ENCODE measurements at places on chromosomes 4 and X.

- no peak for DNase-seq
Observed at GRCh38 chr4:66091786-66092185, 421.5 kb upstream of the EPHA5 start.

DNA sequence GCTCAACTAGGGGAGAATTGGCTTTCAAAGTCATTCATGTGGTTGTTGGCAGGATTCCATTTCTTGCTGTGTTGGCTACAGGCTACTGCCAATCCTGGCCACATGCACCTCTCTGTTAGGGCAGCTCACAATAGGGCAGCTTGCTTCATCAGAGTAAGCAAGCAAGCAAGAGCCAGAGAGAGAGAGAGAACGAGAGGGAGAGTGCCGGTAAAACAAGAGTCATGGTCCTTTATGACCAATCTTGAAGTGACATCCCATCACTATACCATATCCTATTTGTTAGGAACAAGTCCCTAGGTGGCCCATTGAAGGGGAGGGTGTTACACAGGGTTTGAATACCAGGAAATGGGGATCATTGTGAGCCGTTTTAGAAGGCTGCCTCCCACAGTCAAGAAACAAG is 33.0 kb upstream of the TLR2 start:
- no peak for DNase-seq

- no peak for DNase-seq
Observed at GRCh38 chr4:123545667-123546572, 149.3 kb downstream of the SPRY1 start.

DNA sequence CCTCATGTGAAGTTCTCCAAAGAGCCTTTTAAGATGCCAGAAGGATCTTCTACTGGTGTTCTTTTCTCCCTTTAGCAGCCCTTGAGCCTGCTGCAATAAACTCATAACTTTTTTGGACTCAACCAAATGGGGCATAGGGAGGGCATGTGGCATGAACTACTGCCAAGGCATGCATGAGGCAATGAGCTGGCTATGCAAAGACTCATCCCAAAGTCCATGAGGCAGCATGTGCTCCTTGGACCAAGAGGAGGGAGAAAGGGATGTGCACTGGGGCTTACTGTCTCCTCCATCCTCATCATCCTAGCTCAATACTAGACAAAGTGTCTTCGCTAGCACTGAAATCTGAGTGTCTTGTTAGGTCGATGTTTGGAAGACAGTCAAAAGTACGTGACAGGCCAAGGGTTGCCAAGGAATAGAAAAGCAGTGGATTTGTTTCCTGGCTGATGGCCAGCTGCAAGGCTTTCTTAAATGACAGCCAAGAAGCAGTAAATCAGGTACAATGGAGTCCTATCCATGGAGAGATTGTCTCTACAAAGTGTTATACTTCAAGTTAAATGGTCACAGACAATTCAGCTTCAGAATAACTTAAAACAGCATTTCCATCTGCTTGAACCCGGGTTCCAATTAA is 44.5 kb upstream of the ATXN3L start:
- DNase-seq, result no peak

GRCh38 chr4:41652971-41653370 is 95.6 kb downstream of the PHOX2B start:
- DNase-seq, result no peak

DNA sequence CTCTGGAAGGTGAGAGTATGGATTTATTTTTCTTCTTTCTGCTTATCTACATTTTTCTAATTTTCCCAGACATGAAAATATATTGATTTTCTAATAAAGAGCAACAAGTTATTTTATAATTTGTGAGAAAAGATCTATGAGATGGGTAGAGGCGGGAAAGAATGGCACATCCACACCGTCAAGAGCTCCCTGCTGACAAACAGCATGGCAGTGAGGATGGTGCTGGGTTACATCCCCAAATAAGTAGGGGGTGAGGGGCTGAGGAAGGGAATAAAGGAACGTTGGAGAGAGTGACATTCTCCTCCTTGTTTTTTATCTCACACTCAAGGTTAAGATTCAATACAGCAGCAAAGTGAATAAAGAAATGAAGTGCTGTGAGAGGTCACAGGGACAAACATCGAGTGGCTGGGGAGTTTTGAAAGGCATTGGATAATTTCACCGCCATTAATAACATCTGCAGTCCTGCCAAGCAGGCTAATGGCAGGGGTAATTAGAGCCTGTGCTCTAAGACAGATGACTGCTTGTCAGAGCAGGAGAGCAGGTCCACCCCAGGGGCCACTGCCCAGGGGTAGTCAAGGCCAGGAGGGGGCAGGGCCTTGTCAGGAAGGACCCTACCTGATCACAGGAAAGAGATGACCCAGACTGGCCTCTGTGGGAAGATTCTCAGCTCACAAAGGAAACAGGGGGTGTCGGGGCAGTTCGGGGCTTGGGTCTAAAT is 323.8 kb downstream of the FBXW7 start:
- no peak for DNase-seq

DNA sequence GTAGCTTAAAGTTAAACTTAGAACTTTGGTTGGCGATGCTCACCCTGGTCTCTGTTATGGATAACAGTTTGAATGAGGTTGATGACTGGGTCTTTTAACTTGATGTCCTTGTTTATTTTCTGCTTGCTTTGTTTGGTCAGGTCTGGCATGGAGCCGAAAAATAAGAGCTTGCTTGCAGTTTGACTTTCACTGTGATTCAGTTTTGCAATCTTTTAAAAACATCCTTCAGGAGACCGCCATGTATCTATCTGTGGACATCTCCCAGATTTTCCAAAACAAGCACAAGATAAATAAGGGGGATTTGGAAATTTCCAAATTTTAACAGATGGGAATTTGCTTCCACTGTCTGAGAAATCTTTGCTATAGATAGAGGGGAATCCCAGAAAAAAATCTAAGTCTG is 246.7 kb downstream of the PALLD start:
- DNase-seq, result no peak

GRCh38 chr4:54723220-54723619 is 65.5 kb downstream of the KIT start:
- no peak for DNase-seq

DNA sequence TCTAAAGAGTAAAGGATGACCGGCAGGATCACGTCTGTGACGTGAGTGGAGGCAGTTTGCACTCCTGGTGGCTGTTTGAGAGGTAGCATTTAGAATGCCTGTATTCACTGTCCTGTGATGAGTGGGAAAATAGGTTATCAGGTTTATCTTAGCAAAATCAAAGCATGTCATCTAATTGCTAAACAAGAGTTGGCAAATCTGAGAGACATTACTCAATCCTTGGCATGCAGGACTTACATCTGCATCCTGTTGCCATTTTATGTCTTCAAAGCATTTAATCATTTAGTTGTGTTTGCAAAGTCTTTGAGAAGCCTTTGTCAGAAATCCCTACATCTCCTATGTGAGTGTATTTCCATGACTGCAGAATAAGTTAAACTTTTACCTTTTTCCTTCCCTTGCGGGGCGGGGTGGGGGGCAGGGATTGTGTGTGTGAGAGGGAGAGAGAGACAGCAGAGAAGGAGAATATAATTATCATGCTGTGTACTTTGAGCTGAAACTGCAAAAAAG is 41.4 kb upstream of the MSANTD1 start:
- DNase-seq, result no peak

DNA sequence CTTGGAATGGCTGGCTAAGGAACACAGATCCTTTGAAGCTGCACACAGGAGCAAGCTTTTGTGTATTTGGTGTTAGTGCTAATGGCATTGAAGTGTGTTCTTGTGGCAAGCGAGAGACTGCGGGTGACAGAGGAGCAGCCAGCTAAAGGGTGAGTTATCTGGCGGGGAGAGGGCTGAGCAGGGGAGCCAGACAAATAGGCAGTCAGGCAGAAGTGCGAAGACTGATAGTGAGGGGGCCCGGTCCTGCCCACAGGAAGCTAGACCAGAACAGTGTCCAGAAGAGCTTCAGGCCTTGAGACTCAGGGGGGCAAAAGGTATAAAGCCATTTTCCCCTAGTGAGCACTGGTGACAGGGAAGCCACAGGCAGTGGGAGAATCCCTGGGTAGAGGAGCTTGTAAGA is 49.6 kb upstream of the MAMLD1 start:
- DNase-seq, result no peak

- no peak for DNase-seq
Observed at GRCh38 chrX:46180258-46180687, 364.9 kb downstream of the ZNF674 start.

DNA sequence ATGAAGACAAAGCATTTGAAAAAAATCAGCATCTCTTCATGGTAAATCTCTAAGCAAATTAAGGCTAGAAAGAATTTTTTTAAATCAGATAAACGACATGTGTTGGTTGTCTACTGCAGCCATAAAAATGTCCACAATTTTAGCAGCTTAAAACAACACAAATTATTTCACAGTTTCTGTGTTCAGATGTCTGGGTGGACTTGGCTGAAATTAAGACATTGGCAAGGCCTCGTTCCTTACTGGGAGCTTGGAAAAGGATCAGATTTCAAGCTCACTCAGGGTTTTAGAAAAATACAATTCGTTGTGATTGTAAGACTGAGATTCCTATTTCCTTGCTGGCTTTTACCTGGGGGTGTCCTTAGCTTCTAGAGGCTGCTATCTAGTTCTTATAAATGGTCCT is 1470.6 kb downstream of the PCDH19 start:
- no peak for DNase-seq

- no peak for DNase-seq
Observed at GRCh38 chr4:34633241-34633640, 1611.1 kb downstream of the ARAP2 start.

DNA sequence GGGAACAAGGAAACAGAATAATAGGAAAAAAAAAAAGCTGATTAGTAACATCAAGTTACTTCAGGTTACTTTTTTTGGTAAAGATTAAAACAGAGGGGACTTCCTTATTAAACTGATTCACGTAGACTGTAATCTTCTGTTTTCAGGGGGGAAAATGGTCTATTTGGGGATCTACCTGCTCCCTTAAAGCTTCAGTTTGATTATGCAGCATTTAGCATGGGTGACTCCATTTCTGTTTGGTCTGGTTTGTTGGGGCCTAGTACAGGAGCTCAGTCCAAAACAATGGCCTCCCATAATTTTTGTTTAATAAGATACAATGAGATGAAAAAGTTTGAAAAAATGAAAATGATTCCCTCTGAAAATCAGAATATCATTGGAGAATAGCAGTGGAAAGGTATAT is 34.6 kb downstream of the TEC start:
- no peak for DNase-seq

- DNase-seq, result no peak
Observed at GRCh38 chr4:165972747-165973146, 99.7 kb downstream of the TLL1 start.

DNA sequence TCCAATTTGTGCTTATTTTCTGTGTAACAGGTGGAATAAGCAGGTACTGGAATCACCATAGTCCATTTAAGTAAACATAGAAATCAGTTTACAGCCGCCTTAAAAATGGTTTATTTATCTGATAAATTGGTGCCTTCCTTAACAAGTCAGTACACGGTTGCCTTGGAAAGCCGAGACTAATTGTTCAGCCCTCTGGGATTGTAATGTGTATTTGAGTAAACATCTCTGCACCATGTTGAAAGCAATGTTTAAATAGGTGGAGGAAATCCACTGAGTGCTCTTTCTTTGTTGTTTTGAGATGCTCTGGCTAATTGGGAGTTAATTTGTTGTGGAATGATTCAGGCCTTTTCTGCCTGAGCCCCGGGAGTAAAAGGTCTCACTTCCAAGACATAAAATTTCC is 45.7 kb upstream of the ADRA2C start:
- no peak for DNase-seq

GRCh38 chr4:120540625-120541024 is 381.9 kb downstream of the PRDM5 start:
- DNase-seq, result no peak

GRCh38 chr4:166280642-166281041 is 407.6 kb downstream of the TLL1 start:
- no peak for DNase-seq

GRCh38 chrX:46791927-46792809 is 33.2 kb upstream of the SLC9A7 start:
- DNase-seq, result no peak
